ENCODE measurements at places on chromosomes 5 and 9. TPM values are rescaled to one million over a fixed set of nuclear protein-coding genes. Genes with fewer than 3 reads are reported as not detected.

DNA sequence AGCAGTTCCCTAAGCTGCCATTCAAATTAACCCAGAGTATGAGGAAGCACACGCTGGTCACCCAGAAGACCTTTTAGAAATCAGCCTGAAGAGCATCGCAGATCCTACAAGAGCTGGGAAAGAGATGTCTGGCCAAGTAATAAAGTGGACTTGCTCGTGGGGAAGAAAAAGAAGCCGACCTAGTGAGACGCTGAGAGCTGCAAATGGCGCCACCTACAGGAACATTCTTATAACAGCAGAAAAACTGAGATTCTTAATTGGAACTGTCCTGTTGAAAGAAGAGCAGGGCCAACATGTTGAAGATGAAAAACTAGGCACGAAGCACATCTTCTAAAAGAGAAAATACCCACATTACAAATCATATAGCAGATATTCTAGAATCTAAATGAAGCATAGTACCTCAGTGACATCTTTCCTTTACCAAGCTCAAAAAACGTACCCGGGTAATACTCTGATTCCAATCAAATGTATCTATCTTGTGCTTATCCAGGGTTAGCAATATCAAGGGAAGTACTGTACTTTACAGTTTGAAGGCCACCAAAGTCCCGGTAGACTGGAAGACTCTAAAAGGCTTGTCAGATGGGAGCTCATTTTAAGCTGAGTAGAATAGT lies 3.9 kb upstream of the GNAQ start:
- DNase-seq = no peak

DNA sequence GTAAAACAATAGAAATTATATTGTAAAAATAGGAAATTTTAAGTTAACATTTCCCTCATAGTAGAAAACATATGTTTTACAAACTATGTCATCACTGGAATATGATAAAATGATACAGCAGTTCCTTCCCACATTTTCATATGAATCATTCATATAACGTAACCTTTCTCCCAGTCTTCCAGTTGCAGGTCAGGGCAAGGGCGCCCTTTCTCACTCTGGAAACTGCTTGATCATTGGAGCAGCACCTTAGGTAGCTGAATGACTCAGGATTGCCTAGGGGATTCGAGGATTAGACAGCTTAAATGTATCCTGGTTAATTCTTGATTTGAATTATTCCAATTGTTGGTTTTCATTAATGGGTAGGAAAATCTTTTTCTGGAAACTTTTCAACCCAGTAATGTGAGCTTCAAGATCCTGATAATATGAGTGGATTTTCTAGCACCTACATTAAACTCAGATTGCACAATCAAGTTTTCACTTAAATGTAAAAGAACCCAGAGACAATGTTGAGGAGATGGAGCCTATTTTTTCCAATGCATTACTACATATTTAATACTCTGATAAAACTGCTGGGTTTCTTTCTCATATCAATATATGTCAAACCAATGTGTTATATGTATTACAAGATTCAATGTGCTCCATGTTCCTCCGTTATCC lies 32.6 kb upstream of the ANXA1 start:
- DNase-seq = no peak

GRCh38 chr5:3957658-3958057 lies 362.0 kb downstream of the IRX1 start:
- DNase-seq = no peak

GRCh38 chr9:421896-422295 lies 207.2 kb downstream of the DOCK8 start:
- no peak for DNase-seq

GRCh38 chr5:179257176-179257682 lies 88.0 kb downstream of the ADAMTS2 start:
- DNase-seq = peak; percentile 89

DNA sequence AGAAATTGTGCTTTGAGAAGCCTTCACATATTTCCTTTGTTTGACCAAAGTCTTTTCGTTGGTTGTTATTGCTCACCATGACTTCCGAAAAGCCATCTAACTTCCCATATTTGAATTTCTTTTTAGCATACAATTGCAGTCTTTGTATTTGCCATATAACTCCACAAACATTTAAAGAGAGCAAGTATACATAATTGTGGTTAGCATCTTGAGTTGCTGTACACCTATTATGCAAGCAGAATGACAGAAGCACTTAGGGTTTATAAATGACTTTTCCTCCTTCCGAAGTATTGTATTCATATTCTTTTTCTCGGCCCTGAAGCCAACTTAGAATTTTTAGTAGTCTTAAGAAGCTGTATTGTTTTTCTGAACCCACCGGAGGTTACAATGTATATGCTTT lies 250.4 kb downstream of the RFK start:
- DNase-seq = no peak

DNA sequence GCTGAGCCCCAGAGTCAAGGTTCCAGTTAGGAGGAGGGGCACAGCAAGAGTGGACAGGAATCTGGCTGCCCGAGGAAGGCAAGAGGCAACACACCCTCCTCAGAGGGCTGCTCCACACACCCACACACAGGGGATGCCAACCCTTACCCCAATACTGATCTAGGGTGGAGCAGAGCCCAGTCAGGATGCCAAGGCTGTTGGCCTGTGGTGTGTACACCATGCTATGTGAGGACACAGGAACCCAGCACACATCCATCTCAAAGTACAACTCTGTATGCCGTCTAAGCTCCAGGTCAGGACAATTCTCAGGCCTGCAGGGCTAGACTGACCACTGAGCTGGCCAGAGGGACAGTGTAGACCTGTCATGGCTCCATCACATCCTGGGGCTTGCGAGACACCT lies 2.6 kb downstream of the SEPTIN8 start:
- peak; percentile 67 for DNase-seq

DNA sequence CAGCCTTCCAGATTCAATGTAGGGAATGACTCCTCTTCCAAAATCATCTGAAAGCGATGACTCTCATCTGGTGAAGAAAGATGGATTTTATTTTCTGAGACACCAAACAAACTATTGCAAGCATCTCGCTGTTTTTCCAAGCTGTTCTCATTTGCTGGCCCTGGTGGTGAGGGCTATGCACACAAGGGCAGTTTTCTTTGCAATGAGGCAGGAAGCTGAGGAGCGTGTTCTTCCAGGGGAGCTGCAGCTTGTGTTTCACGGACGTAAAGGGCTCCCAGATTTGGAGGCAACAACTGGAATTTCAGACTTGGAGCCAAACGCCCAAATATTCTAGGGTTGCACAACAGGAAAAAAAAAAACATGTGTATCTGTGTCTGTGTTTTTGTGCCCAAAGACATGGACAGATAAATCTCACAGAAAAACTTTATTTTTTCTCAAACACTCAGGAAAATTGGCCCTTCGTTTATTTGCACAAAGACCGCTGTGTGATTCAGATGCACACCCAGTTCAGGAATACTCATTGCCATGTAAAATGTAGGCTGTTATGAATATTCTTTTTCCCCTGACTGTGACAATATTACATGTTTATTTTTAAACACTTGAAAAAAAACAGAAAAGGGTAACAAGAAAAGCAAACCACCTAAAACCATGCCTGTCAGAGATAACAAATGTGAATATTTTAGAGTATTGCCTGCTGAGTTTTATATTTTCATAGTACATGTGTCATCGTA lies 151.3 kb downstream of the GAS1 start:
- DNase-seq = no peak

ROR2 gene
- total RNA-seq = 9.5 TPM

ADAM19 gene
- 9.4 TPM for total RNA-seq

STC2 gene
- 15.5 TPM for total RNA-seq

PCDHA4 gene
- 0.32 TPM for total RNA-seq

All from mesenteric fat pad (tissue), 1 donor.